ENCODE measurements at places on chromosomes 4 and X.
A peak's percentile ranks its signal among the peaks of the same experiment; 100 is the strongest.

- no peak for DNase-seq
Observed at GRCh38 chrX:5644776-5645175, 583.9 kb downstream of the NLGN4X start.

GRCh38 chr4:30763321-30763727 lies 43.2 kb downstream of the PCDH7 start:
- DNase-seq, result no peak

DNA sequence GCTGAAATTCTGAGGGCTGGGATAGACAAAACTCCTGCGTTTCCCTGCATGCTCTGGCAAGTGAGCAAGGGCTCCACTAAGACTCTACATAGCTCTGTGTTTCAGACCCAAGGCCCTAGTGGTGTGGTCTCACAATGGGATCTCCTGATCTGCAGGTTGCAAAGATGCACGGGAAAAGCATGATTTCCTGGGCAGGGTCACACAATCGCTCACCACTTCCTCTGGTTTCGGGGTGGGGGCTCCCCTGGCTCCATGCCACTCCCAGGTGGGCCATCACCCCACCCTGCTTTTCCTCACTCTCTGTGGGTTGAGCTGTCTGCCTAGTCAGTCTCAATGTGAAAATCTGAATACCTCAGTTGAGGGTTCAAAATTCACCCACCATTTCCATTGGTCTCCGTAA lies 111.5 kb downstream of the KLF8 start:
- DNase-seq, result no peak

DNA sequence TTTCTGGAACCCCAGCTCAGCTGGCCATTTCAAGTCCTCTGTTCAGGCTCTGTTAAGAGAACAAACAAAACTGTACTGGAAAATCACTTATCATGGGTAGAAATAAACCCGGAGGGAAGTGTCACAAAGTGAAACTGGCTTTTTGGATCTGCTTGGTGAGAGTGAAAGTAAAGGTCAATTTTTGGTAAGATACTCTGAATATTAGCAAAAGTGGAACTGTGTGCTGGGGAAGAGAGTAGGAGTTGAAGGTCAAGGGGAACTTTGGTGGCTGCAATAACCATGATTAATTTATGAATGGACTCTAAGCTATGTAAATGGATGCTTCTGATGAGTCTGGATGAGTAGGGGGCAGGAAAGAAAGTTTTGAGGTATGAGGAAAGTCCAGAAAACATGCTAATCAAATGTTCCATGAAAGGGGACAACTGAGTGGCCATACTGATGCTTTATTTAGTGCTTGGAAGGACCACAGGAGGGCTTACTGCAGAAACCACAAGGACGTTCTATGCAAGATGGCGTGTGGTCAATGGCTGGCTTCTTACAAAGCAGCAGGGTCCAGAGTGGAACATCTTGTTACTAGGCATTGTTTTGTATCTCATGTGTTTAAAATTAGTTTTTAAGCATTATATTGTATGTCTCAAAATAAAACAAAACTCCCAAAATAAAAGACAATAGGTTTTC lies 36.8 kb upstream of the TNIP3 start:
- DNase-seq, result no peak

GRCh38 chrX:119667111-119667878 lies 25.7 kb downstream of the SEPTIN6 start:
- no peak for DNase-seq

- no peak for DNase-seq
Observed at GRCh38 chr4:2827874-2828751, 15.5 kb upstream of the ADD1 start.

GRCh38 chr4:13207226-13207625 lies 276.9 kb downstream of the RAB28 start:
- DNase-seq, result no peak

- no peak for DNase-seq
Observed at GRCh38 chrX:148457279-148457678, 43.1 kb upstream of the AFF2 start.

- DNase-seq, result no peak
Observed at GRCh38 chr4:6044805-6045204, 26.6 kb upstream of the C4orf50 start.

- DNase-seq, result no peak
Observed at GRCh38 chr4:76576824-76577223, 141.8 kb downstream of the SHROOM3 start.

- DNase-seq, result no peak
Observed at GRCh38 chr4:187357821-187358220, 634.2 kb upstream of the FAT1 start.

GRCh38 chr4:53721263-53721662 lies 130.0 kb upstream of the LNX1 start:
- no peak for DNase-seq

- DNase-seq, result peak; percentile 59
Observed at GRCh38 chr4:184168406-184169019, 49.2 kb downstream of the ENPP6 start.

- no peak for DNase-seq
Observed at GRCh38 chr4:85717351-85717750, 242.4 kb downstream of the ARHGAP24 start.

DNA sequence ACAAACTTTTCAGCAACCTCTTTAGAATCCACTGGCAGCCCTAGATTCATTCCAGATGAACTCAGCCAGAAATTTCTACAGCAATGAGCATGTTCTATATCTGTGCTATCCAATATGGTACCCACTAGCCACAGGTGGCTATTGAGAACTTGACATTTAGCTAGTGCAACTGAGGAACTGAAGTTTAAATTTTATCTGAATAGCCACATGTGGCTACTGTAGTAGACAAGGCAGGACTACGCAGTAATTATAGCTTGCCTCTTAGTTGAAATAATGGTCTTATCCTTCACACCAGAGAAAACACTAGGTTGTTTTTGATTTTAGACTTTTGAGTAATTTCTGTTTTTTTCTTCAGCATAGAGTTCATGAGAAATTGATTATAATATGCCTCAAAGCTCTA lies 2.6 kb upstream of the TCEANC start:
- DNase-seq, result no peak

DNA sequence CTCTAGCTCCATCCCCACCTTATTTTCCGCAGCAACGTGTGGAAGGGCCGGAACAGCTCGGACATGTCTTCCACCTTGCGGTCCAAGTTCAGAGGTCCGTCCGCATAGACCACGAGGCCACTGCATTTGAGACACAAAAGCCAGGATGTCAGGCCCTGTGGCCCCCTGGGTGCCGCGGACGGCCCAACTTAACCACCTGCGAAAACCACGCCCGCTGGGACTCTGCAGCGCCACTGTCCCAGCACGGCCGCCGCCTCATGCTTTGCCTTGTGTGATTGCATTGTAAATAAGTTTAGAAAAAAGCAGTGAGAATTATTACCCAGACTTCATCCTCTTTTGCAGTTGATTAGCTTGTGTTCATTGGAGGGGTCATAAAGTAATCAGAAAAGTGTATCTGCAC lies 58.2 kb upstream of the MXD4 start:
- no peak for DNase-seq

- no peak for DNase-seq
Observed at GRCh38 chrX:4851534-4851933, 1138.1 kb upstream of the PRKX start.

- no peak for DNase-seq
Observed at GRCh38 chr4:22496165-22496813, 19.6 kb downstream of the ADGRA3 start.

GRCh38 chrX:14386981-14387380 lies 142.4 kb upstream of the GLRA2 start:
- DNase-seq, result no peak

GRCh38 chrX:15202454-15203177 lies 67.3 kb downstream of the ASB9 start:
- no peak for DNase-seq

DNA sequence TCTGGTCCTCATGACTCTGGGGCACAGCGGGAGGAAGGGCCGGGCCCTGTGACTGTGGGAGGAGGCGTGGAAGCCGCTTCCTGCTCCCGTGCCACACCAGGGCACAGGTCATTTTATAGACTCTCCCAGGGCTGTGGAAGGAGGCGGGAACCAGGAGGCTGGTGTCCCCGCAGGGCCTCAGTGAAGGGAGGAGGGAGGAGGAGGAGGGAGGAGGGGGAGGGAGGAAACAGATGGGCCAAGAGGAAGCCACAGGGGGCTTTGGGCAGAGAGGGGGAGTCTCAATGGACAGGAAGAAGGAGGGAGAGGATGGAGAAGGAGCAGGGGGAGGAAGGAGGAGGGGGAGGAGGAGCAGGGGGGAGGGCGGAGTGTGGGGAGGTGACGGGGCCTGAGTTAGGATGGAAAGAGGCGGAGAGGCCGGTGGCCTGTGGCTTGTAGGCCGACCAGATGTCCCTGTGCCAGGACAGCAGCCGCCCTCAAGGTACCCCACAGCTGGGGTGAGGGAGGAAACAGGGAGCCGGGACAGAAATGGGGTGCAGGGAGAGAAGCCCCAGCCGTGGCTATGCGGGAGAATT lies 6.2 kb upstream of the PLCXD1 start:
- no peak for DNase-seq

DNA sequence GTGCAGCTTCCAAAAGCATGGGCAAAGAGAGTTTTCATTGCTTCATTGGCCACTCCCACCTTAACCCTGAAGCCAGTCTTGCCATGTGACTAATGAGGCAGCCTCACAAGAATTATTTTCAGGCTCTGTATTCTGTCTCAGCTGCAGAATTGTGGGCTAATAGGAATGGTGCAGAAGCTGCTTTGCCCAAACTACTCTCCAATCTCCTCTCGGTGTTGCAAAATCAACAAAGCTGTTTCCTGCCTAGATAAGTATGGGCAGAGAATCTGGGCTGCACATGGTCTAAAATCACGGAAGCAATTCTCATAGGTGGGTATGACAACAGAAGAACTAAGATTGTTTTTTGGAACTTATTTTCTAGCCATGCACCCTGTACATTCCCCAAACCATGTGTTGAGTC lies 31.4 kb downstream of the PPP1R2C start:
- DNase-seq, result no peak

GRCh38 chr4:51842167-51842553 lies 793 bp upstream of the DCUN1D4 start:
- DNase-seq, result peak; percentile 11

DNA sequence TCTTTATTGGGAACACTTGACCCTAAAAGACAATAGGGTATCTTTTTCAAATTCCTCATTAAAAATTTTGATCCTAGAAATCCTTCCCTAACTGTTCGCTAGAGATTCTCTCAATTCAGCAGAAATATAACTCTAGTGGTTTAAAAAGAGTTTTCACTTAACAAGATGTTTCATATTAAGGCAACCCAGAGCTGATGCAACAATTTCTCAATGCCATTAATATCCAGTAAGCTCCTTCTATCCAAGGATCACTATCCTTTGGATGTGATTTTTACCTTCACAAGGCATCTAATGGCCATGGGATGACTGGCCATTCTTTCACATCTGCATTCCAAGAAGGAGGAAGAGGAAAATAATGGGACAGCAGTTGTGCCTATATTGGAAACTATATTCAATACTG lies 183.4 kb downstream of the ANKRD50 start:
- DNase-seq, result no peak

- peak; percentile 14 for DNase-seq
Observed at GRCh38 chr4:2537011-2537830, 774 bp downstream of the FAM193A start.

DNA sequence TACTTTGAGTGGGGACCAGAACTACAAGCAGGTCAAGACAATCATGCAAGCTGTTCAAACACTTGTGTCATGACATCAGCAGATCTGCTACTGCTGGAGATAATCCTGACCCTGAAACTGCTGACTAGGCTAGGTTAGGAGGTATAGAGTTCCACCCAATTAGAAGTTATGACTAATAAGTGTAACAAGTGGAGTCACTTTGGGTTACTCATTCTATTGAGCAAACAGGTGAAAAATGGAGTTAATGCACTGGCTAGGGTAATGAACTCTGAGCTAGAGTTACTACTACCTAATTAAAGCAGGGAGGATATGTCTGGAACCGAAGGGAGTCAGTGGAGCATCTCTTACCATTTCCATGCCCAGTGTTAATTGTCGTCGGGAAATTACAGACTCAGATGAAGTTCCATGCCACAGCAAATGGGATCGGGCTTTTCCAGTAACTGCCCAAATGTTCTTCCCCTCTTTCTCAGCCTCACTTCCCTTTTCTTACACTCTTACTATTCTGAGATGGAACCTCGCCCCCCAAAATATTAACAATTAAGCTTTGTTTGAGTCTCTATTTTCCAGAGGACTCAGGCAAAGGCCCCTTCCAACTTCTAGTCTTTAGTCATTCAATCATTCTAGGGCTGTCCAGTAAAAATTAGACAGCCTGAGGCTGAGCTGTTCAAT lies 19.8 kb upstream of the MANBA start:
- DNase-seq, result peak; percentile 86

GRCh38 chr4:25844961-25845712 lies 17.7 kb downstream of the SEL1L3 start:
- no peak for DNase-seq

DNA sequence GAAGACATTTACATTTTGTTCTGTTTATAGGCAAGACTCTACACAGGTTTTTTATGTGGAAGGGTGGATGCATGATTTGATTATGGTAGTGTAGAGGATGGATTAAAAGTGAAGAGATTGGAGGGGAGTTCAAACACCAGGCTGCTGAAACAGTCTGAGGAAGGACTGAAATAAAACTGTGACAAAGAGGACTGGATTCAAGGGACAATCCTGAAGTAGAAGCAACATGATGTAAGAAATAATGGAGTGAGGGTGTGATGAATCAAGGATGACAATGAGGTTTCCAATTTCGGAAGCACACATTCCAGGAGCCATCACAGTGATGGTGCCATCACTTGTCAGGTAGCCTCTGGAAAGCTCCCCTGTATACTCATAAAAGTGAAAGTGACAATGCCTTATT lies 103.5 kb downstream of the SYNPO2 start:
- DNase-seq, result no peak

DNA sequence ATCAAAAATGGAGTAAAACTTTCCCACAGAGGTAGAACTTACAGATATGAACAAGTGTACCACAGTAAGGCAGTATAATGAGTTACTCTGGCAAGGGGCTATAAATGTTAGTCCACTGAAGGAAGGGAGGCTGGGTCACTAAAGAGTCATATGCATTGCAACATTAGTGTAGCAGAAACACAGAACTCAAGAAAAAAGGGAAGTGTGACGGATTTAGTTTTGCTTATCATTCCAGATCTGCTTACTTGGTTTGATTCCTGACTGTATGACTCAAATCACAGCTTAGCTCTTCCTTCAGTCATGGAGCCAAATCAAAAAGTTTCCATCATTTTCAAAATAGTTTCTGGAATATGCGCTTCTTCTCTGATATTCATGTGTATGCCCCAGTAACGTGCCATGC lies 148.7 kb downstream of the FSTL5 start:
- no peak for DNase-seq

DNA sequence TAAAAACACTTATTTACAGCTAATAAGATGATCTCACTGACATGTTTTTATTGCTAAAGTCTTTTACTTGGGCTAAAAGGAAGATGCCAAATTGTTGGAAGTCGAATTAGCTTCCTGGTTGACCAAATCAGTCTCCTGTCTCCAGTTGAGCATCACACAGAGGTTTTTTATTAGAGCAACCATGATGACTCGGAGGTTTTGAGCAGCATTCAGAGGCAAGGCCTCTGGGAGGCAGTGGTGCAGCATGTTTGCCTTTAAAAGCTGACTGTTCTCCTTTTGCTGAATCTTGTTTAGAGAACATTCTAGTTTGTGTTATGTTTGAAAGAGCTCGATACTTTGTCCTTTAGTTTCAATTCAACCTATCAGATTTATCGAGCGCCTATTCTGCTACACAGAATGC lies 2.1 kb downstream of the UCHL1 start:
- DNase-seq, result peak; percentile 42

Data from RWPE1 (cell line).